ENCODE measurements at places on chromosomes 2 and 18. TPM values are rescaled to one million over a fixed set of nuclear protein-coding genes. Genes with fewer than 3 reads are reported as not detected.

- no peak for DNase-seq
These were observed 804.4 kb downstream of the EPHA4 start for GRCh38 chr2:220767591-220768255.

- DNase-seq, result no peak
These were observed 4.7 kb downstream of the CTDP1 start for GRCh38 chr18:79684283-79684631.

Gene C2orf66
- 0.14 TPM for total RNA-seq

- DNase-seq, result peak; percentile 82
These were observed 193.1 kb downstream of the SH3RF3 start for GRCh38 chr2:109322111-109322510.

GRCh38 chr2:25912851-25913695 is 34.8 kb upstream of the ASXL2 start:
- no peak for DNase-seq

- DNase-seq, result no peak
These were observed 188.0 kb upstream of the GLI2 start for GRCh38 chr2:120547662-120548061.

Gene CNDP1
- total RNA-seq, result not detected

Gene TMEM185B
- total RNA-seq, result 33.7 TPM

Gene FBXO15
- total RNA-seq, result 1.7 TPM

DNA sequence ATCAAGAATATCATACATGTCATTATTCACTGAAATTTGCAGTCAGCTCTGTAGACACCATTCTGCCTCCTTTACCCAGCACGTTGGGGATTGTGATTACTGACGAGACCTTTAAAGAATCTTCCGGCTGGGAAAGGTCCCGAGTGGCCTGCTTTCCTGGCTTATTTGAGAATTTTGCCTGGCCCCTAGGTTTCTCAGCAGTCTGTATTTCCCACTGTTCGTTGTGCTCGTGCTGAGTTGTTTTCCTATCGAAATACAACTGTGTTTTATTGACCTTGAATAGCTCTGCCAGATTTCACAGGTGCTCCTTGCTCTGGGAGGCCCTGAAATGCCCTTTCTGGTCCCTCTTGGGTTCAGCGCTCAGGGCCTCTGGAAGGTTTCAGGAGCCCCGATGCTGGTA is 94.9 kb downstream of the AGAP1 start:
- no peak for DNase-seq

DNA sequence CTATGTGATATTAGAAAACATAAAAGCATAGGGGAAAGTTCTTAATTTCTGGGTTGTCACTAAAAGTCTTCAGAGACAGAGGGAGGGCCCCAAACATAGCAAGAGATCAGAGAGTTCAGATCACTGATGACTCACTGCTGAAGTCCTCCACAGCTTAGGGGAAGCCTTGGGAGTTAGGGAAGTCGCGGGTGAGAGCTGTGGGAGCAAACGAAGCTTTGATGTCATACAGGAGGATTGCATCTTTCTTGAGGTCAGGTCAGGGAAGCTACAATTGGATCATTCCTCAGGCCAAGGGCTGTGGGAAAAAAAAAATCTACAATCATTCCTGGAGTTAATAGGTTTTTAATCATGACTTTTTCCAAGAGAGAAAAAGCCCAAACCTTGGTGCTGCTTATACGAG is 96.2 kb downstream of the COPS8 start:
- DNase-seq, result no peak

DNA sequence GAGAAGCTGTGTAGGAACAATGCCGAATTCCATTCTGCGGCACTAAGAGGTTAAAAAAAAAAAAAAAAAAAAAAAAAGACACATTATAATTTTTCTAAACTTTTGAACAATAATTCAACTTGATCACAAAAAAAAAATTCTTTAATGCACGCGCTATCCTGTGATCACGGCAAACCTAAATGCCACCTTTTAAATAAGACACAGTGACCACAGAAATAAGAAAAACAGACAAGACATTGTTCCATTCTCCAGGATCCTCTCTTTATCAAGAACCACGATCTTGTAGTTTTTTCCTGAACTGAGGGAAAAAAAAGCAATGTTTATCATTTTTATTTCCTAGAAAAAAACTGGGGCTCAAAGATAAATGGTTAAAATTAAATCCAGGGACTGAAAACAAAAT is 9.4 kb downstream of the SUCLG1 start:
- DNase-seq, result no peak

GRCh38 chr18:37328946-37329719 is 236.5 kb downstream of the CELF4 start:
- no peak for DNase-seq

DNA sequence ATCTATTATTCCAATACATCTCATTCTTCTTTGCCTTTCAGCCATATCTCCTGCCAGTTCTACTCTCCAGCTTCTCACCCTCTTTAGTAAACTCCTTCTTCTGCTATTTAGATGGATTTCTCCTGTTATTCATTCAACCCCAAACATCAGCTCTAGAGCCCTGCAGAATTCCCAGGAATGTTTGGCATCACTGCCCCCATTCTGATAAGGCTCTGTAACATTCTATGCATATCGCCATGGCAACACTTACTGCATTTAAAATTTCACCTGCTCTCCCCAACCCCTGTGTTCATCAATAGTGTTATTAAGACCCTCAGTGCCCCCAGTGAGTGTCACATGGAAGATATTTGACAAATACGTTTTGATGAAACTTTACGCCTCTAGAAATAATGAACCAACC is 28.6 kb downstream of the LRATD1 start:
- DNase-seq, result no peak

DNA sequence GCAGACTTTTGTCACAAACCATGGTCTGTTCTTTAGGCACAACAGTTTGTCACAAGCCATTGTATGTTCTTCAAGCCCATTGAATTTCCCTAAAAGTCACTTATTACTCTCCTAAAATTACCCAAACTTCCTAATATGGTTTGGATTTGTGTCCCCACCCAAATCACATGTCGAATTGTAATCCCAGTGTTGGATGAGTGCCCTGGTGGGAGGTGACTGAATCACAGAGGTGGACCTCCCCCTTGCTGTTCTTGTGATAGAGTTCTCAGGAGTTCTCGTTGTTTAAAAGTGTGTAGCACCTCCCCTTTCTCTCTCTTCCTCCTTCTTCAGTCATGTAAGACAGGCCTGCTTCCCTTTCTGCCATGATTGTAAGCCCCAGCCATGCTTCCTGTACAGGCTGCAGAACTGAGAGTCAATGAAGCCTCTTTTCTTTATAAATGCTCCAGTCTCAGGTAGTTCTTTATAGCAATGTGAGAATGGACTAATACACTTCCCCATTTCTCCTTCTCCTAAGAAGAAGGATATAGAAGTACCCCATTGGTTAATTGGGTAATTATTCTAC is 11.2 kb upstream of the GYPC start:
- DNase-seq, result no peak

DNA sequence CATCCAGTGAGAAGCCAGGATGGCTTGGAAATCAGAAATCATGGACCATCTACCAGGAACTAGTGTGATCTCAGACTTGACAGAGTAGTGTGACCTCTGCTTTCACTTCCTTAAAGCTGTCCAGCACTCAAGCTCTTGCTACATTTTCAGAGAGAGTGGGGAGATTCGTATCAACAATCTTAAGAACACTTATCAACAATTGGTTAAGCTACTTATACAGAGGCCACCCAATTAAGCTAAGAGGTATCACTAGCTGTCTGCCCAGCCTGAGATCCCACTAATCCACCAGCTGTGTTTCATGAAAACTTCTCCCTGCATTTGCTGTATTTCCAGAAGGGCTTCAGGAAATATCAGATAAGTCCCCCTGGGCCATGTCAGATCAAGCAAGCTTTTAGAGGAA is 4.2 kb downstream of the RPRM start:
- no peak for DNase-seq

Gene SAG
- total RNA-seq, result 0.19 TPM

Gene SERPINB3
- 0.17 TPM for total RNA-seq

GRCh38 chr2:96111823-96112500 is 4.4 kb downstream of the ADRA2B start:
- no peak for DNase-seq

Gene KCNE4
- 1.2 TPM for total RNA-seq

DNA sequence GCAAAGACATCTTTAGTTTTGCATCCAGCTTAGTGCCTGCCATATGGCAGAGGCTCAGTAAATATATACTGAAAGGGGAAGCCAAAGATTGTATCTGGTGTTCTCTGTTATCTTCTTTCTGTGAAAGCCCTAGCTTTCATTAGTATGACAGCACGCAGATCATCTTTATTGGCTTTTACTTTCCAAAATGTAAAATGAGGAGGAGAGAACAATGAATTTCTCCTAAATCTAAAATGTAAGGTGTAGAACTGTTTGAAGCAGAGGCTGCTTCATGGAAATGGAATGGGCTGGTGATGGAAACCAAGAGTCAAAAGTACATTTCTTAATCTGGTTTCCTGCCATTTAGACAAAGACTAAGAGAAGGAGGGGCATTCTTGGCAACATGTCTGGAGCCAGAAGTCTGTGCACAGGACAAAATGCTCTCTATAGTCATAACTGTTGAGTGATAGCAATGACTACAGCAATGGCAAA is 1029.9 kb upstream of the PIK3C3 start:
- DNase-seq, result no peak

GRCh38 chr2:27661371-27661770 is 2.0 kb downstream of the SUPT7L start:
- DNase-seq, result no peak

- DNase-seq, result no peak
These were observed 335 bp downstream of the TRAK2 start for GRCh38 chr2:201450954-201451291.

- no peak for DNase-seq
These were observed 32.1 kb downstream of the HK2 start for GRCh38 chr2:74865770-74866674.

GRCh38 chr18:23266717-23267446 is 131.6 kb downstream of the CABLES1 start:
- no peak for DNase-seq
